ENCODE measurements at places on chromosomes 16 and 17.

DNA sequence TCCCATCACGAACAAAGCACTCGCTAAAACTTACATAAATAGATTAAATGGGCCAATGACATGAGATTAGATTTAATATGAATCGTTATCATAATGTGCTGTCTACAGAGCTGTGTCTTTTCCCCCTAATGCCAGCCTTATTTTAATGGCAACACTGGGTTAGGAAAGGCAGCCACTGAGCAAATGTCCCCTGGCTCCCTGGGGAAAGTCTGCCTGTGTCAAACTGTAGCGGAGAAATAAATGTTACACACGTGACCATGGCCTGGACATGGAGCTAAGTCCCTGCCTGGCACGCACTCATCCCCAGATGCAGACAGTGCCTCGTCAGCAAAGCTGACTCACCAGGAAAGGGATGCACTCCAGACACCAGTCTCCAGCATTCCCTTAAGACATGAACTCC lies 61.3 kb upstream of the SDK2 start:
- DNase-seq: no peak

GRCh38 chr16:85608515-85608885 lies 4.6 kb upstream of the GSE1 start:
- DNase-seq: no peak

- no peak for DNase-seq
Observed at GRCh38 chr17:73657473-73658116, 13.3 kb upstream of the SDK2 start.

GRCh38 chr17:27808628-27809027 lies 8.3 kb upstream of the NOS2 start:
- DNase-seq: no peak
